Muscle of leg (tissue), 16 donors: ENCODE measurements at places on chromosomes 5 and 9.

DNA sequence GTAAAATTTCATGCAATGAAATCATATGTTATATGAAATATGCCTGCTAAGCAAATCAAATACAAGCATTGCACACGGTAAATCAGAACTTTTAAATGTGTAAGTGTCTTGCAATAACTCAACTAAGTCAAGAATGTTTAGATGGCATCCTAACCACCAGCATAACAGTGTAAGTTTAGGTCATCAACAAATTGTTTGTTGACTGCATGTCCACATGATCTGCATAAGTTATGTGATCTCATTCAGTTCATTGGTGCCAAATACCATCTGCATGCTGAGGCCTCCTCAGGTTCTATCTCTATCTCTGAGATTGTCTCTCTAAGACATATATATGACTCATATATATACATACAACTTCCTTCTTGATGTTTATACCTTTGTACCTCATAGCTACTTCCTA is 159.6 kb upstream of the STK32A start:
- no peak for DNase-seq

GRCh38 chr5:168624850-168625364 is 45.7 kb upstream of the PANK3 start:
- DNase-seq, result no peak

DNA sequence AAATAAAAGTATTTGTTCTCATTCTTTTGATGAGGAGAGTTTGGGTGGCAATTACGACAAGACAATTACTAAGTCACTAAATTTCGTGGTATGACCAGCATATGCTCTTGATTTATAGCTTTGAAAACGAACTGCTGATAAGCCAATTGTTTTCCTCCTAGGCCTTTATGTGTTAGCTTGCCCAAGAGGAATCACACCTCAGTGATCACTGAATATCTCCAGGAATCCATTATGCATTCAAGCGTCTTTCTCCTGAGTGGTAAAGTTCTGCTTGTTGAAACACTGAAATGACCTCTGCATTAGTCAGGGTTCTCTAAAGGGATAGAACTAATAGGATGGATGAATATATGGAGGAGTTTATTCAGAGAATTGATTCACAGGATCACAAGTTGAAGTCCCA is 677.7 kb upstream of the MEF2C start:
- DNase-seq, result no peak

- peak; percentile 49 for DNase-seq
Measured at GRCh38 chr5:10701567-10702039, 59.4 kb downstream of the DAP start.

GRCh38 chr5:109100971-109101370 is 308.8 kb downstream of the PJA2 start:
- DNase-seq, result no peak

DNA sequence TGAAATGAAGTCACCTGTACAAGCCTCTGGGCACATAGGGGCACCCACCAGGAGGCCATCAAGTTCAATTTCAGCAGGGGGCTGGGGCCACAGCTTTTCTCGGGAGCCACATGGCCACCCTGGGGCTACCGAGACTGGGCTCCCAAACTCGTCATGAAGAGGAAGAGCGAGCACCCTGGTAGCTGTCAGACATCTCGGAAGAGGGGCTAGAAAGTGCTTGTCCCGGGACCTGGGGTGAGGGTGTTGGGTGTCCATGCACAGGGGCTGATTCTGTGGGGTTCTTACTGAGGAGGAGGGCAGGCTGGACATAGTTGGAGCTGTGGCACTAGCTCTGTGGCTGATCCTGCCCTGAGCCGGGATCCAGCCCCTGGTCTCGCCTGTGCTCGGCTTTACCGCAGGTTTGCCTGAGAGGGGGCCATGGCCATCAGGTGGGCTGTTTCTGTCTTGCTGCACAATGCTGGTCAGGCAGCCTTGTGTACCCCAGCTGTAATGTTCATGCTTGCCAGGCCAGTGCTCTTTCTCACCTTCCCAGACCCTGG is 70.3 kb downstream of the PHF2 start:
- DNase-seq, result no peak

DNA sequence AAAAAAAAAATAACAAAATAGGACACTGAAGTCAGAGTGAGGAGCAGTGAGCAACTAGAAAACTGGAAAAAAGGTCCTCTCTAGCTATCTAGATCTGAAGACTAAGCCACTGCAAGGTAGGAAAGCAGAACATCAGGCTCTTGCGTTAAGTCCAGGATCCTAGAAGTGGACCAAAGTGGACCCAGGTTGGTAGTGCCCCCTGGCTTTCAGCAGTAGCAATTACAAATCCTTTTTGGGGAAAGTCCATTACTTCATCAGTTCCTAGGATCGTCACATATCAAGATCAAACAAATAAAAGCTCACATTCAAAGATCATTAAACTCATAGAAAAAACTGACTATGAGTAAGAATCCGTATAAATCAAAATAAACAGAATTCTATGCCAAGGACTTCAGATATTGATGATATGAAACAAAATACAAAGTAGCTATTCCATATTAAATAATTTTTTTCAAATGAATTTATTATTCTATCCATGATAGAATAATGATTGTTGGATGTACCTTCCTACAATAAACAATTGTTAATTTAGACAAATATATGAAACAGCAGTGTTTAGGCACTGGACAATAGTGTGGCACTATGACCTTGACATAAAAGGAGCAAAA is 6.5 kb upstream of the RICTOR start:
- peak; percentile 39 for DNase-seq

DNA sequence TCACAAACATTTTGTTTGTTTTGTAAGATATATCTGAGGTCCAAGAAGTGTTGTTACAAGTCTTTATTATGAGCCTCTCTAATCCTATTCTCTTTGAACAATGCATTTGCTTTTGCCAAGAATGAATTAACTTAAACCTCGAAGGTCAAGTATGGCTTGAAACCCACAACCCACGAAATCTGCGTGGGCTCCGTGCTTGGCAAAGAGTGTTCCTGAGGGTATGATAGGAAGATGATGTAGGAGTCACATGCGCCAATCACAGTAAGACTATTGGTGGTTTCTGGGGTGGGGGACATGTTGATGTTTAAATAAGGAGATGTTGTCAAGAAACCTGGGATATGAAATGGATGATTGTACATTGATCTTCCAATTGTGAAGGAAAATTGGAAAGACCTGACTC is 330.8 kb upstream of the RFX3 start:
- DNase-seq, result no peak

- DNase-seq, result no peak
Measured at GRCh38 chr5:97134634-97135033, 7.8 kb downstream of the LIX1 start.

DNA sequence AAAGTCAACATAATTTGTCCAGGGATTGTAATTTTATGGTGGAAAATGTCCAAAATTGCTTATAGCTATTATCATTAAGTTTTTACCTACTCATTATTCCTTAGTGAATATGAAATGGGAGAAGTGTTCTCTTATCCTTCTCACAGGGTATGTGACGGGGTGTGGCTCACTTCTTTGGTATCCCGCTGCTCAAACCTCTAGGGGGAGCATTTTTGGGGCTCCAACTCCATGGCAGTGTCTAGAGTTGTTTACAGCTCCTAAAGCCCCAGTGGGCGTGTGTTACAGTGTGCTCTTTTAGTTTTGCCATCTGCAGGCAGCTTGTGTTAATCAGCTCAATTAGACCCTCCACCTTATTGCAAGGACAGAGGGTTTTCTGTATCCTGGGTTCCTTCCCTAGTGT is 89.4 kb downstream of the CDKN2A start:
- no peak for DNase-seq

- DNase-seq, result no peak
Measured at GRCh38 chr9:13868336-13868735, 445.6 kb downstream of the NFIB start.

GRCh38 chr5:53667621-53668020 is 107.2 kb downstream of the NDUFS4 start:
- DNase-seq, result no peak

DNA sequence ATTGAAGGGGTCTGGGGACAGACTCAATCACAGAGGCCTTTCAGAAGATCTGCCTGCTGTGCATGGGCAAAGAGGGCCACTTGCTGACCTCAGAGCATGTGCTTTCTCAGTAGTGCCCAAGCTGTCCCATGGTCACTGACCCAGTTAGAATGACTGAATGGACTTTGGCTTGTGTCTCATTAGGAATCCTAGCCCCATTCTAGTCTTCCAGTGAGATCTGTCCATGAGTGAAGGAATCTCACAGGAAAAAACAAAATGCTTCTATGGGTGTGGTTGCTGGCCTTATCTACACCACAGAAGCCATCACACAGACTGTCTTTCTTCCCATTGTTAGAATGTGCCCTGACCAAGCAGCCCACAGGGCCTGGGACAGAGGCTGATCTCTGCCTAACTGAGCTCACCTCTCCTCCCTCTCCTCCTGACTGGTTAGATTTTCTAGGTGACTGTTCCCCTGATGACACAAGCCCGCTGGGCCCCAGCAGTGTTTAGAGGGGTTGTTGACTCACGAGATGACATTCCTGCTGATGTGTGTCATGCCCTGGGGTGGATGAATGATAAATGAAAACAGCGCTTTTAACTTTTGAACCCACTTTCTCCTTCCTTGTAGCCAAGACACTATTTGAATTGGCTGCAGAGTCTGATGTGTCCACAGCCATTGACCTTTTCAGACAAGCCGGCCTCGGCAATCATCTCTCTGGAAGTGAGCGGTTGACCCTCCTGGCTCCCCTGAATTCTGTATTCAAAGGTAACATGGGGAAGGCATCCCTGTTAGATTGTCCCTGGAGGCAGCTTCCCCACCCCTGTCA is 24.8 kb downstream of the TGFBI start:
- DNase-seq, result peak; percentile 79

- DNase-seq, result no peak
Measured at GRCh38 chr5:180637962-180638680, 11.3 kb downstream of the FLT4 start.

GRCh38 chr5:157596487-157596886 is 20.9 kb upstream of the ADAM19 start:
- DNase-seq, result no peak

DNA sequence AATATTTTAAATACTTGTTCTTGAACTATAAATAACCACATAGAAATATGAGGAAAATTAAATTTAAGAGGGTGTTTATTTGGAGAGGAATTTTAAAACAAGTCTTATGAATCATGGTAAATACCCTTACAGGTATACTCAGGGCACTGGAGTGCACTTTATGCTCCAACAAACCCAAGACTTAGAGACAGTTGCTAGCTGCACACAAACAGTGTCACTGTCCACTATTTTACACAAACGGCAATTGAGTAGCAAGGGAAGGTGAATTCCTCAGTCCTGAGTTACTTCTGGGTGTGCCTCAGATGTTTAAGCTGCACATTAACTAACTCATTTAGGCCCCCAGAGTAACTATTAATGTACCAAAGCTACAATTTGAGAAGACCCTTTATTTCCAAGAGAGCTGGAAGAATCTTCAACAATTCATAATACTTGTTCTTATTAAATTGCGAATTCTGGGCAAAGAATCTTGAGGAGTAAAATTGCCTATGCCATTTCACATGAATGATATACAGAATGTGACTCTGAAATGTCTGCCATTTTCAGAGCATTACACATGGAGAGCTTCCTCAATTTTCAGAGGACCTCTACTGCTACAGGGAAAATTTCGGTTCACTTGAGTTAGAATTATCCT is 371.2 kb downstream of the PDE4D start:
- DNase-seq, result no peak

DNA sequence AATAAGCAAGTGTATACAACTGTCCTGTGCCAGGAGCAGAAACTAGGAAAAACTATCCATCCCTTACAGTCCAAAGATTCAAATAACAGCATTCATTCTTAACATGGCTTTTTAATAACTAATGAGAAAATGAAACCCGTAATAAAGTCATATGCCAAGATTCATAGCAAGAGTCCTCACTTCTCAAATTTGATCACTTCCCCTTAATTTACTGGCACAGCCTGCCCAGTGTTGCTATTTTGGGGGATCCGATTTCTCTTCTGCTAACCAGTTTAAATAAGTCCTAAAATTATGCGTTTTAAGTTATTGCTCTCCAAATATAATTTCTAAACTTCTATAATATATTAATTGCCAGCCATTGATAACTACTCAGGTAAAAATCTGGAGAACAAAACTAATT is 177.0 kb upstream of the PTGER4 start:
- DNase-seq, result peak; percentile 63

DNA sequence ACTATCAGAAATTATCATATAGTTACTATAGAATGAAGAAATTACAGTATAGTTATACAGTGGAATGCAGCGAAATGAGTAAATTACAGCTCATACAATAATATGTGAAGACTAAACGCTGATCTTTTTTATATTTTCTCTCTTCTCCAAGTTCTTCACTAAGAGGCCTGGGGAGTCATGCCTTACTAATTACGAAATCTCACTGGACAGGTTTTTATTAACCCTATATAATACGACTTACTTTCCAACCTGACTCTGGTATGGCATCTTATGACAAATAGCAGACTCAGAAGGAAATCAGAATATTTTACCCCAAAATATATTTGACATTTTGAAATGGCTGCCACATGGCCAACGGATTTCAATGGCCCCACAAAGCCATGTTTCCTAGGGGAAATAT is 9.1 kb downstream of the CARNMT1 start:
- no peak for DNase-seq

- DNase-seq, result no peak
Measured at GRCh38 chr9:12461763-12462460, 231.3 kb upstream of the TYRP1 start.

GRCh38 chr5:151094852-151095245 is 14.0 kb upstream of the TNIP1 start:
- DNase-seq, result peak; percentile 62

- no peak for DNase-seq
Measured at GRCh38 chr9:22147813-22148527, 138.9 kb upstream of the CDKN2B start.

- no peak for DNase-seq
Measured at GRCh38 chr9:75134495-75134894, 46.2 kb downstream of the OSTF1 start.
